NCI-H187 (cell line): ENCODE measurements at places on chromosomes 6 and 20.

GRCh38 chr6:132725471-132725870 is 11.6 kb upstream of the VNN1 start:
- no peak for DNase-seq

GRCh38 chr20:52941808-52942207 is 30.4 kb upstream of the TSHZ2 start:
- no peak for DNase-seq

DNA sequence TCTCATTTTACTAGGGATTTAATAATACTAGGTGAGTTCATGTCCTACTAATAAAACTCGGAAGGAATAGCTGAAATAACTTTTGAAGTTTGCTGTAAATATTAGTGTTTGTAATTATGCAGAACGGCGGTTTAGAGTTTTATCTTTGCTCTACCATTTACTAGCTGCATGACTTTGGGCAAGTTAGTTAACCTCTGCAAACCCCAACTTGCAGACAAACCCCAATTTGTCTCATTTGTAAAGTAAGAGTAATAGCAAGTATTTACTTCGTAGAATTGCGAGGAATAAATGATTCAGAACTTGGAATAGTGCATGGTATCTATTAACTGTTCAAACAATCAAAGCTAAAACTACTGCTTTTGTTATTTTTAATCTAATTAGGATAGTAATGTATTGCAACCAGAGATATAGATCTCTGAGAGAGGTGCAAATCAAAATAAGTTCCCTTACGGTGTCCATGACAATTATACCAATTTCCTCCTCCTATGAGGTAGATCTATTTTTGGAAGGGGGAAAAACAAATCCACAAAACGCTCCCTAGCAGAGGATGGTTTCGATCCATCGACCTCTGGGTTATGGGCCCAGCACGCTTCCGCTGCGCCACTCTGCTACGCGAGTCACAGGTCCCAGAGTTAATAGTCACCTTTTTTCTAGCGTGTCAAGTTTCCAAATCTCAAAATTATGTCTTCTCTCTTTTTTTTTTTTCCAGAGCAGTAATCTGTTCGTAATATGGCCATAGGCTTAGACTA is 35.1 kb upstream of the BTN3A2 start:
- DNase-seq: no peak

GRCh38 chr6:34240329-34241248 is 3.9 kb downstream of the HMGA1 start:
- no peak for DNase-seq

DNA sequence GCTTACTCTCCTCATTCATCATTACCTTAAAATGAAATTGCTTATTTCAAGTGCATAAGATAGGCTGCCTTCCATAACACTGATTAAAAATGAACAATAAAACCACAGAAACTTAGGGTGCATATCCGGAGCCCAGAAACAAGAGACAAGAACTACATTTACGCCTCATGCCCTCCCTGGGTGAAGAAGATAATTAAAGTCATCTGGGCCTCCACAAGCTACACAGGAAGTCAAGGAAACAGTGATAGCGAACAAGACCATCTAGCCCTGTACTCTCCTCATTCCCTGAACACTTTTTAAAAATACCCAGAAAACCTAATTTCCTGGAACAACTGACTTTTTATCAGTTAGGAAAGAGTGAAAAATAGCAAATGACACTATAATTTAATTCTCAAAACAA is 6.3 kb downstream of the SOD2 start:
- DNase-seq: no peak

- no peak for DNase-seq
These were observed 292.1 kb upstream of the CDH4 start for GRCh38 chr20:60959971-60960370.

GRCh38 chr20:56978475-56978874 is 288.0 kb downstream of the BMP7 start:
- DNase-seq: no peak

DNA sequence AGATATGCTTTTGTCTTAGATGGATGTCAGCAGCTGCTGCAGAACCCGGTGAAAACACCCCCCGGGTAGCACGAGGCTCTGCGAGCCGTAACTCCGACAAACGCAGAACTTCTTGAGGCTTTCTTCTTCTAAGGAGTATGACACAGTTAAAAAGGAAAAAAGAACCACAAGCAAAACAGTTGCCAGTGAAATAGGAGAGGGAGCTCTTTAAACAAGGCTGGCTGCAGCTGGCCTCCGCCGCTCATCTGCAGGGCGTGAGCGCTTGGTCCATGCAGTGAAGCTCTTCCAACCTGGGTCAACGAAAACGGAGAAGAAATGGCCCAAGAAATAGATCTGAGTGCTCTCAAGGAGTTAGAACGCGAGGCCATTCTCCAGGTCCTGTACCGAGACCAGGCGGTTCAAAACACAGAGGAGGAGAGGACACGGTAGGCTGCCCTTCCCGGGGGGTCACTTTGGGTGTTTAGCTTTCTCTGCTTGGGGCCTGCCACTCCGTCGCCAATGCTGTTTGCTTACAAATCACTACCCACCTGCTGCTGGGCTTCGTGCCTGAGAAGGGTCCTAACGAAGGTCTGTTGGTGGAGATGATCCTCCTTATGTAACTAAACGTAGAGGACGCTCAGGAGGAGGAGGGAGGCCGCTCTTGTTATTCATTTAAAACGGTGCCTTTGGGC is 13.2 kb downstream of the SYTL3 start:
- peak; percentile 62 for DNase-seq

DNA sequence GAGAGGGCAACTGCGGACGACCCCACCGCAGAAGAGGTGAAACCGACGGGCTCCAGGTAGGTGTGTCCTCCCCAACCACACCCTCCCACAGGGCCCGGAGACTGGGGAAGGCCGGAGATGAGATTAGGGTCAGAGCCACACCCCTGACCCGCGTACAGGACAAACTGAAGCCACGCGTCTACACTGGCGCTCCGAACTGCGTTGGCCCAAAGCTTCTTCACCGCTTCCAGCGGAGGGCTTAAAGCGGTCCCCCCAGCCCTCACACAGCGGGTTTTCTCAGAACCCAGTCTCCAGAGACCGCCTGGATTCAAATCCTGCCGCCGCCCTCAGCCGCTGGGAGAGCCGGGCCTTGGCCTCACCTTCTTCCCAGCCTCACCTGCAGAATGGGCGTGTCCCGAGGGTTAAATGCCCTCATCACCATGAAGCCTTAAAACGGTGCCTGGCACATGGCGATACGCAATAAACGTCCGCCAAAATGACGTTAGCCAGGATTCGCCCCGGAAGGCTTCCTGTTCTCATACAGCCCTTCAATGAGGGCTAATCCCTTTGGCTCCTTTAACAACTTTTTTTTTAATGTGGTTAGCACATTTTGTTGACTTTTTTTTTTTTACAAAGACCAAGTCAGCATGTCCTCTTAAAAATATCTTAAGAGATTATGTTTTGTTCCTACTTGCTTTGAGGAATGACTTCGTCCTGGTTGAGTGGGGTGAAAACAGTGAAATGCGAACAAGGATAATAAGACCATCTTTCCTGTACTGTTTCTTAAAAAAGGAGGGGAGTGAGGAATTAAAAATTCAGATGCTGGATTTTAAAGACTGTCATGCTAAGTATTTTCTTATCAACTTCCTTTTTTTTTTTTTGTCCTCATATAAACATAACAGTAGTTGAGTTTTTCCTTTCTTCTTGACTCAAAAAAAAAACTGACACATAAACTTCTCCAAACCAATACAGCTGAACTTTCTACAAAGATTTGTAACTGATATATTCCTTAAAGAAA is 15.1 kb upstream of the ZNF217 start:
- no peak for DNase-seq

GRCh38 chr20:971346-971745 is 30.8 kb downstream of the RSPO4 start:
- DNase-seq: no peak

- DNase-seq: no peak
These were observed 30.9 kb downstream of the STK35 start for GRCh38 chr20:2132461-2132901.

GRCh38 chr20:36368869-36369268 is 62.7 kb downstream of the DLGAP4 start:
- DNase-seq: no peak

GRCh38 chr6:79250107-79250514 is 15.6 kb upstream of the HMGN3 start:
- DNase-seq: no peak

- DNase-seq: no peak
These were observed 39.7 kb downstream of the FRMD1 start for GRCh38 chr6:168039301-168039700.

DNA sequence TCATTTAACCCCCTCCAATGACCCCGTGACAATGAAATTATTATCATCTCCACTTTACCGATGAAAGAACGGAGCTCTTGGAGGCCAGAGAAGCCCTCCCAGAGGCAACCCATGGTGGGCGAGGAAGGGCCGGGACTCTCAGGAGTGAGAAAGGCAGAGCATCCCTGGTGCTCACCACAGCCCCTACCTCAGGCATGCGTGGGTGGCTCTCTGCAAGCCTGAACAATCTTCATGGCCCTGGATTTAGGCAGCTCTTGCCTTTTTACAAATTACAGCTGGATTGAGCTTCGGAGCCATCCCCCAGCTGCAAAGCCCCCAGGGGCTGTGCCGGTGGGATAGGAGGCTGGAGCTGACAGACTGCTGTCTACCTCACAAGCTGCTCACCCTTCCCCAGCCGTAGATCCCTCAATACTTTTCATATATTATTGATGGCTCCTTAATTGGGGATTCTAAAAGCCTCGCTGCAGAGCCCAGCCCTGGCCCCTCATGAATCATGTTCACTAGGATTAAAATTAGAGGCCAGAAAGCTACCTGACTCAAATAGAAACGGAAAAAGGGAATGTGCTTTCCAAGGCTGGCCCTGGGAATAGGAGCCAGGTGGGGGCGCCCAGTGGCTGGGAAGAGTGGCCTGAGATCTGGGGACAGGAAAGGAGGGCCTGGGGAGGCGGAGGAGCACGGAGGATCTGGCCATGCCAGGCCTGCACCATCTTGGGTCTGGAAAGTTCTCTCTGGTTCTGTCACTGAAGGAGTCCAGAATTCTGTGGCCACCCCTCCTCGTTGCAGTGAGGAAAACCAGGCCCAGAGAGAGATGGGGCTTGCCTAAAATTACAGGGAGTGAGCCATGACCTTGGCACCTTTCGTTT is 29.1 kb downstream of the CPNE5 start:
- DNase-seq: no peak

- DNase-seq: no peak
These were observed 128.7 kb upstream of the VGLL2 start for GRCh38 chr6:117136702-117137101.

GRCh38 chr6:160634706-160635105 is 29.4 kb downstream of the LPA start:
- DNase-seq: no peak

DNA sequence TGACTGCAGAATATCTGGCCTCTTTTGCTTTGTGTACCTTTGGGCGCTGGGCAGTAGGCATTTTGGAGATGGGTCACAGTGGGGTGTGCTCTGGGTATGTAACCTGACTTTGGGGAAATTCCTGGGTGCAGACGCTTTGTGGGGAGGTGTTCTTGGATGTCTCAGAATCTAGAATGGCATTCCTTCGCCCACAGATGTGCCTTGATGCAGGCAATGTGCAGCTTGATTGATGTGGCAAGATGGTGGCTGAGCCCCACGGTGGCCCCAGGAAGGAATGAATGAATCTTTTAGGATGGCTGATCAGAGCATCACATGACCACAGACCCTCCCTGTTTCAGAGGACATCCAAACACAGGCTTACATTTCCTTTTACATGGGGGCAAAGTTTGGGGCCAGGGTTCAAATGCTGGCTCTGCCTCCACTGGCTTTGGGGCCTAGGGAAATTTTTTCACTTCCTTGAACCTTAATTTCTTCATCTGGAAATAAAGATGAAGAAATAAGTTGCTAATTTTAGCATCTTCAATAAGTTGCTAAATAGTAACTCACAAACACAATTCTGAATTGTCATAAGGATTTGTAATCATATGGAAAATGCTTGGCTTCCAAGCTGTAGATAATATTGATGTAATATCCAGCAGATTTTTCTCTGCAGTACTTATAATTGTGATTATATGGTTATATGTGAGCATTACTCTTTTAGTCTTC is 5.6 kb downstream of the PPP1R16B start:
- DNase-seq: no peak

DNA sequence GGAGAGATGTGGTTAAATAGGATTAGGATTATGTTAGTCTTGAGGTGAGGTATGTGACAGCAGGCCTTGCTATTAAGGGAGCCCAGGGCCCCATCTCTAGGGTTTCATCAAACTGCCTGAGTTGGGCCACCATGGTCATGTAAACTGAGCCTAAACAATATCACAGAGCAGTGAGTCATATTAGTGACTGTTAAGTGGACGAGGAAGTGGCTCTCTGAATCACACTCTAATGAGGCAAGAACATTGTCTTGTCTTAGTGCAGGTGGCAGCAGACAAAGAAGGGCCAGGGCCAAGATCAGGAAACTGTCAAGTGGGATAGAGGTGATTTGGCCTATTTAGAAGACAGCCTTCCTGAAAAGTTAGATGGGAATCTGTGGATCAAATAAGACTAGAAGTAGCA is 23.1 kb downstream of the ENPP3 start:
- DNase-seq: no peak

GRCh38 chr6:118965371-118965770 is 30.4 kb upstream of the MCM9 start:
- DNase-seq: no peak

DNA sequence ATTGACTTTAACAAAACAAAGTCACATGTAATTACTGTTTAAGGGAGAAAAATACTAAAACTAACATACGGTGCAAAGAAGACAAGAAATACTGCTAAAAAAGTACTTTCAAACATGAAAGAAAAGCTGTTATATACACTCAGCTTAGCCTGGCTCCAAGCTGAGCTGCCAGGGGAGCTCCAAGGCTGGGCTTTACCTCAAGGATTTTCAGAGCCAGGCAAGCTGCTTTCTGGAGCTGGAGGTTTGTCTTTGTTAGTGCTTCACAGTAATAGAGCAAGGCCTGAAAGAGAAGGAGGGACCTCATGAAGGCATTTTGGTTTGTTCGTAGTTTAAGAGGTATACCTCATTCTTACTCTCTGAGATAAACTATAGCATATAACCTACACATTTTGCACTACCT is 19.6 kb upstream of the ARMH2 start:
- no peak for DNase-seq

DNA sequence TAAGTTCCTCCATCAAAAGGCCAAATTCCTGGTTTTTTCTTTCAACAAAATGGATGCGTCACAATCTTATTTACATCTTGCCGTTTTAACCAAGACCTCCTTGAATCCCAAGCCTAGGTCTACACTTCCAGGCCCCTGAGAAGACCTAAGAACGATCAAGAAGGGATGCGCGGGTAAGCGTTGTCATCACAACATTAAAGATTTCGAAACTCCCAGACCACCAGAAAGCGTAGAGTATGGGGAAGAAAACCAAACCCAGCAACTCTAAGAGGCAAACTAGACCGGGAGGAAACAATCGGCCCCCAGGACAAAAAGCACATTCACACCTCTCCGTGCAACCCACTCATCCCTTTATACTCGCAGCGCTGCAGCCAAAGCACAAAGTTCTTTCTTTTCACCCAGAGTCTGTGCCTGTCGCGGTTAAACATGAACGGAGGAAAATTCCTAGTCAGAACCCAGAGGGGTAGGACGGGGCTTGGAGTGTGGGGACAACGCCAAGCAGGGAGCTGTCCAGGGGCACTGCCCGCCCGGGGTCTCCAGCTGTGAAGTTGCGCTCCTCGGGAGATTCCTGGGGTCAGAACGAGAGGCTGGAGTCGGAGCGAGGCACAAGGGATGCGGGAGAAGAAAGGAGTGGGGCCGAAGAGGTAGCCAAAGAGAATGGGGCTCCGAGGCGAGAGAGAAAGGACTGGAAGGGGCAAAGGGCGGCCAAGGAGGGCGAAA is 725 bp downstream of the OSER1 start:
- no peak for DNase-seq
